ENCODE measurements at places on chromosomes 3 and 15.

GRCh38 chr3:115831864-115832263 is 208.6 kb downstream of the GAP43 start:
- DNase-seq = no peak

GRCh38 chr3:170780955-170781354 is 89.0 kb downstream of the RPL22L1 start:
- DNase-seq = no peak

DNA sequence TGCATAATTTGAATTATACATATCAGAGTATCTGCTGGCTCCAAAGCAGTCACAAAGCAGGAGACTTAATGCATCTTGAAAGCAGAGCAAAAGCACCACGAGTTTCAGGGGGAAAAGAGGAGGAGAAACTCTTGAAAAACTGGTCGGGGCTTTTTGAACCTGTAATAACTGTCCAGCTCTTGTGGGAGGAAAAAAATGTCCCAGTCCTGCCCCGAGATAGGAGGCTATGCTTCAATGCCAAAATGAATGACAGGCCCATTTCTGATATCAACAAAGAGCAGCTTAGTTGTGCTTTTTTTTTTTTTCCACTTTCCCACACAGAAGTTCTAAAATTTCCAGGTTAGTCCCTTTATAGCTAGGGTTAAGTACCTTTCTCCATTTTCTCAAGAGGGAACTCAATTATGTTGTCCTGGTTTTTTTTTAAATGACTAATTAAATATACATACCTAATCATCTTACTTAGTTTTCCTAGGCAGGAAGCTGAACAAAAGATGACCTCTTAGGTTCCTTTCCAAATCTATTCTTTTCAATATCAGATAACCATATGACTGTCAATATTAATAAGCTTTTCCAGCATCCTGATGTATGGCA is 120.2 kb downstream of the TFDP2 start:
- no peak for DNase-seq

DNA sequence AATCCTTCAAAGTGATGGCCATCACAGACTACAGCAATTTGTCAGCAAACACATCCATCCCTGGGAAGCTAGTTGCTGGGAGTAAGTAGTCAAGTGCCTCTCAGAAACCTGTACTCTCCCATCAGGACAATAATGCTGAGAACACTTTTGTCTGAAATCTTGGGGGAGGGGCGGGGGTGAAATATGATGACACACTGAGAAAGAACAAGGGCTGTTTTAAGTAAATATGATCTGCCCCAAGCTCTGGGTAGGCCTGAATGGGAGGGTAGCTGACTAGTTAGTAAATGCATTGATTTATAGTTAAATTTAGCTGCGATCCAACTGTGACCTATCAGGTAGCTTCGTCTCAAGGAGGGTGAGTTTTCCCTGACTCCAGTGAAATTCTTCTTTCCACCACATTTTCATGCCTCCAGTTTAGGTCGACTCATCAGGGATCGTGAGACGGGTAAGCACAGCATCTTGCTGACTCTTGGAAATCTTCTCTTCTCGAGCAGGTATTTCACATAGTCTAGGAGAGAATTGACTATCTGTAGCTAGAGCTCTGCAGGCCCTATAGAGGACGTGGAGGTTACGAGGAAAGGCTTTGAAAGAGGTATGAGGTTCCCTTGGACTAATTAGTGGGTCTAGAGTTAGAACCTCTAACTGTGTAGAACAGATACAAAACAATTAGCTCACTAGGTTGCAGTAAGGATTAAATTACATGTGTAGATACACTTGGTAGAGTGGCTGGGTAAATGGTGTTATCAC is 213.4 kb upstream of the SLC2A2 start:
- DNase-seq = no peak

- no peak for DNase-seq
These were observed 44.3 kb downstream of the GLB1 start for GRCh38 chr3:33052671-33053070.

DNA sequence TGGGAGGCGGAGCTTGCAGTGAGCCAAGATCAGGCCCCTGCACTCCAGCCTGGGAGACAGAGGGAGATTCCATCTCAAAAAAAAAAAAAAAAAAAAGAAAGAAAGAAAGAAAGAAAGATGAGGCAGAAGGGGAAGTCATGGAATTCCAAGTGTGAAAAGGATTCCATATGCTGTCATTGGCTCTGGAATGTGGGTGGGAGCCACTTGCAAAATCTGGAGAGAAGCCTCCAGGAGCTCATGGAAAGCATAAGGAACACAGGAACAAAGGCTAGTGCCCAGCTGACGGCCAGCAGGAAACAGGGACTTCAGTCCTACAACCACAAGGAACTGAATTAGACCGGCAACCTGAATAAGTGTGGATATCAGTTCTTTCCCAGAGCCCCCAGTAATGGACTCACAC is 12.5 kb upstream of the TRAK1 start:
- DNase-seq = no peak
